ENCODE measurements at places on chromosomes 3 and 15. TPM values are rescaled to one million over a fixed set of nuclear protein-coding genes. Genes with fewer than 3 reads are reported as not detected.

GRCh38 chr15:72770673-72771328 is 12.8 kb downstream of the ADPGK start:
- DNase-seq = no peak

DNA sequence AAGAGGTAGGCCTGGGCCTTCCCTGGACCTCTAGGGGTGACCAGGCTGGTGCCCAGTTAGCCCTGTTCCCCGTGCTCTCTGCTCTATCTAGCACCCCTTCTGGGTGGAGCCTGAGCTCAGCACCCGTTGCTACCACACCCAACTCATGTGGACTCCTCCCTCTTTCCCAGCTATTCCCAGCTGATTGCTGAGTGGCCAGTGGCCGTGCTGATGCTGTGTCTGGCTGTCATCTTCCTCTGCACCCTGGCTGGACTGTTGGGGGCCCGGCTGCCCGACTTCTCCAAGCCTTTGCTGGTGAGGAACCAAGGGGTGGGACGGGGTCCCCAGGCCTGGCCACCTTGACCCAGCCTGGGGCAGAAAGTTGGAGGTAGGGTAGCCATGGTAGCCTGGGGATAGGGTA is 6.2 kb downstream of the DISP2 start:
- no peak for DNase-seq

GRCh38 chr3:107271787-107272387 is 105.4 kb upstream of the CCDC54 start:
- peak; percentile 57 for DNase-seq

GRCh38 chr3:24443476-24443875 is 51.2 kb downstream of the THRB start:
- no peak for DNase-seq

DNA sequence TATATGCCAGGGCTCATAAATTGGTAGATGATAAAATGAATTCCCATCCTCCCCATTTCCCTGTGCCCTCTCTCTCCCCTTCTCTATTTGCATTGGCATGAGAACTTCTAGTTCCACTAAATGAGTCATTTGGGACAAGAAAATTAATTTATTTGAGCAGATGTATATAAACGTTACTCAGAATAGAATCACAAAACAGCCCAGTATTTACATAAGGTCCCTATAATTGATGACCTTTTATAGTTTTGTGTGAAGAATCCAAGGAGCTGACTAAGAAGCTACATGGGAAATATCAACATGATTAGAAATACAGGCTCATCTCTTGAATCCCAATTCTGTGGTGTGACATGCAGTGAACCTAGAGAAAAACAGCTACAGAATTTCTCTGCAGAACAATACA is 617.7 kb upstream of the NR2F2 start:
- DNase-seq = no peak

DNA sequence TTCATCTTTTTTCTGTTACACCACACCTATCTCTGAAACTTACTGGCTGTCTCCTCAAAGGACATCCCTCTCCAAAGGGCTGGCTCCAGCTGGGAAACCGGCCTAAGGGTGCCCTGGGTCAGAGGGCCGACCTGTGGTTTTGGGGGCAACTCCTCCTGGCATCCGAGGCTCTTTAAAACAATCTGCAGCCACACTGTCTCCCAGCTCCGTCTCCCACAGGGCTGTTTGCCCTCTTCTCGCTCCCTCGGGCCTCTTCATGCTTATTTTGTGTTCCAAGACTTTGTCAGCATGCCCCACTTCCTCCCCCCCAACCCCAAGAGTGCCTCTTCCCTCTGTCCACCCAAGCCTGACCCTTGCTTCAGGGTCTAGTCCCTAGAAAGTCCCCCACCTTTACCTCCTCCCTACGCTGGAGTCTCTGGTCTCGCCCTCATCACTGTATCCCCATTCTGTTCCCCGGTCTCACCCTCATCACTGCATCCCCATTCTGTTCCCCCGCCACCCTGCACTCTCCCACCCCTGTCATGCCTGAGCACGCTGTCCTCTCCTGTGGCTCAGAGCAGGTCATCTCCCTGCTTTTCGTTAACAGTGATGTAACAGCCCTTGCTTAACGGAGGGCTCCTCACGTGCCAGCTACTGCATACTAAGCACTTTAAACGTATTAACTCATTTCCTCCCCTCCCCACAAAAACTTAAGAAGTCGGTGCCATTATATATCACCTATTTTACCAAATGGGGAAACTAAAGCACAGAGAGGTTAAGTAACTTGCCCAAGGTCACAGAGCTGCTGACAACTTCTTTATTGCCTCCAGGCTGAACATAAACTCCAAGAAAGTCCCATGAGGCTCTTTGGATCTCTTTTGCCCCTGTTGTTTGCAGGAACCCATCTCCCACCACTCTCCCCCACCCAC is 1.1 kb upstream of the CSK start:
- DNase-seq = peak; percentile 66

DNA sequence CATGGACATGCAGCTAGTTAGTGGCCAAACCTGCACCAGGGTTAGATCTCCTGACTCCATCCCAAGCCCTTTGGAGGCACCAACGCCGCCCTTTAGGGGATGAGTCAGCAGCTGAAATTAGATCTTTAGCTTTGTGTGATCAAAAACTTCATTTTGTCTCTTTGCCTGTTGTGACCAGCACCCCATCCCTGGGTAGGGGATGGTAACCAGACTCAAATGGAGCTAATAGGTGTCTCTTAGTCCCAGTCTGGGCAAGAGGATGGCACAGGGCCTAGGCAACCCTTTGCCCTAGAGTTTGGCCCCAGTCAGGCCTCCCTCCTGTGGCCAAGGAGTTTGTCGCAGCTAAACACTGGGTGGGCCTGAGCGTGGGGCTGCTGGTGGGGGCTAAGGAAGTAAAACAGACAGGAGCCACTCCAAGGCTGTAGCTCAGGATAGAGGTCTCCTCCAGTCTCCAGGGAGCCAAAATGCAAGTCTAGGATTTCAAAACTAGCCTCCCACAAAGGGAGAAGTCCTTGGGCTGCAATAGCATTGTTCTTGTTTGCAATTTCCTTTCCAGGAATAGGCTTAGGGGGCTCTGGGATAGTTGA is 105.1 kb downstream of the CPN2 start:
- no peak for DNase-seq

GRCh38 chr15:76342382-76343201 is 6.0 kb downstream of the ISL2 start:
- no peak for DNase-seq

DNA sequence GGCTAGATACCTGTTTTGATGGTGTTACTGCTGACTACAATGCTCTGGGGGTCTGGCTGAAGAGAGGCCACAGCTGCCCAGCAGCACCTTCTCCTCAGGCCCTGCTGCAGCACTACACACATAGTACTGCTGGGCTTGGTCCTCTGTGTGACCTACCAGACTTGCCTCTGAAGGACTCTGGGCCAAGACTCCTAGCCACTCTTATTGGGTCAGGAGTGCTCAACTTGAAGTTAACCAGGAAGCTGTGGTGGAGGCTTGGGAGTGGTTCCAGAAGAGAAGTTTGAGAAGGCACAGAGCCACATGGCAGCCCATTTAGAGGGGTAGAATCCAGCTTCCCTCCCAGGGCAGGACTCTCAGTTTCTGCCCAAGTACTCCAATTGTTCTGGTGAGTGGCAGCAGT is 16.6 kb downstream of the ELP6 start:
- DNase-seq = no peak

DNA sequence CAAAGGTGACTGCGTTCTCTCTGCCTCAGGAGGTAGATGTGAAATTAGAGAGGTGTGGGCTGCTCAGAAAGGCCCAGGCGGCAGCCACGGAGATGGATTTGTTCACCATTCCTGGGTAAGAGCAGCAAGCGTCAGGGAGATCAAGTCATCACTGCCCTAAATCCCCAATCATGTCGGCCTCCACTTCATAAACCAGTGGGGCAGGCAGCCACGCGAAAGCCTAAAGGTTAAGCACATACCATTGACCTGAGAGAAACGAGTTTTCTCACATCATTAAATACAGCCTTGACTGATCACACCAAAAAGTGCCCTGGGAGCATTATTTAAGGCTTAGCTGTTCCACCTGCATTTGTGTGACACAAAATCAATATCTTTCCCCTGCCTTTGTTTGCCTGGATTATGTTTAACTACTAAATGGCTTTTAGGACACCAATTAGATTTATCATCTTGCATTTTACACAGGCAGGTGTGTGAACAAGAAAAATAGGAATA is 50.7 kb upstream of the FOXB1 start:
- no peak for DNase-seq

- no peak for DNase-seq
Observed at GRCh38 chr3:133693821-133694220, 32.1 kb upstream of the TOPBP1 start.

DNA sequence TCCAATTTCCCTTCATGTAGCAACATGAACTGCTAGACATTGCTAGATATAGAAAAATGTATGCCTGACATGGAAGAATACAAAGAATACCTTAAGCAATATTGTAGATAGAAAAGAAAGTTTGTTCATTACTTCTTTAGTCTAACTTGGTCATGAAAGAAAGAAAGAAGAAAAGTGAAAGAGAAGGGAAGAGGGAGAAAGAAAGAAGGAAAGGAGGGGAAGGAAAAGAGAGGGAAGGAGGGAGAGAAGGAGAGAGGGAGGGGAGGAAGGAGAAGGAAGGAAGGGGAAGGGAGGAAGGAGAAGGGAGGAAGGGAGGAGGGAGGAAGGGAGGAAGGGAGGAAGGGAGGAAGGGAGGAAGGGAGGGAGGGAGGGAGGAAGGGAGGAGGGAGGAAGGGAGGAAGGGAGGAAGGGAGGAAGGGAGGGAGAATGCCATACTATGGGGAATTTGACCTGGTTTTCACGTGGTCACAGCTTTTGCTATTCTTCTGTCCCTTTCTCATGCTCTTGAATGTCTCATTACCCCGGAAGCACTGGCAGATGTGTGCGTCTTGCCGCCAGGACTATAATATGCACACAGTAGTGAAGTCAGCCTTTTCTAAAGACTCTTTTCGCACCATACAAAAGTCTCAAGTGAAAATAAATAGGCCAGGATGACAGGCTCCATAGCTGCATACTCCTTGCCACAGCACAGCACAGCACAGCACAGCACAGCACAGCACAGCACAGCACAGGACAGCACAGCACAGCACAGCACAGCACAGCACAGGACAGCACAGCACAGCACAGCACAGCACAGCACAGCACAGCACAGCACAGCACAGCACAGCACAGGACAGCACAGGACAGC is 78.2 kb downstream of the CHAC1 start:
- DNase-seq = no peak

GRCh38 chr3:195015021-195015420 is 255.9 kb downstream of the XXYLT1 start:
- peak; percentile 56 for DNase-seq

GRCh38 chr15:56176996-56177395 is 66.7 kb downstream of the RFX7 start:
- DNase-seq = no peak

GRCh38 chr15:63473999-63474809 is 30.2 kb upstream of the USP3 start:
- DNase-seq = peak; percentile 88

DNA sequence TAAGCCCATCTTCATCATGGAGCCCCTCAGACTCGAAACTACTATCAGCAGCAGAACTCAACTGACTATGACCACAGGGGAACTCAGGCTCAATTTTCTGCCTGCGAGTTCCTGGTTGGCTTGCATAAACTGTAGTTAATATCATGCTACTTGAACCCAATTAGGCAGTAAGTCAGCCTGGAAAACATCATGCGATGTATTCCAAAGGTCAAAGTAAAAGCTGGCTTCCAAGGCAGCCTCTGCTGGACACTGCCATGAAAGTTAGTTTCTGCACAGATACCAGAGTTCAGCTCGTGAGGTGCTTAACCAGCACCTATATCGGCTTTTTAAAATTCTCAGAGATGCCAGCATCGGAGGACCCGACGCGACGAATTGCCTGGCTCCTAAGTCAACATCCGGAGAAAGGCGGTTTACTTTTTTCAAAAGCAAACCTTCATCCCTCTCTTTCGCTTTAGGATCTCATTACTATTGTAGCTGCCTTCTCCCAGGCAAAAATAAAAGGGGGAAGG is 3.8 kb downstream of the ANP32A start:
- DNase-seq = peak; percentile 38

- no peak for DNase-seq
Observed at GRCh38 chr3:188697127-188697526, 474.6 kb upstream of the TPRG1 start.

DNA sequence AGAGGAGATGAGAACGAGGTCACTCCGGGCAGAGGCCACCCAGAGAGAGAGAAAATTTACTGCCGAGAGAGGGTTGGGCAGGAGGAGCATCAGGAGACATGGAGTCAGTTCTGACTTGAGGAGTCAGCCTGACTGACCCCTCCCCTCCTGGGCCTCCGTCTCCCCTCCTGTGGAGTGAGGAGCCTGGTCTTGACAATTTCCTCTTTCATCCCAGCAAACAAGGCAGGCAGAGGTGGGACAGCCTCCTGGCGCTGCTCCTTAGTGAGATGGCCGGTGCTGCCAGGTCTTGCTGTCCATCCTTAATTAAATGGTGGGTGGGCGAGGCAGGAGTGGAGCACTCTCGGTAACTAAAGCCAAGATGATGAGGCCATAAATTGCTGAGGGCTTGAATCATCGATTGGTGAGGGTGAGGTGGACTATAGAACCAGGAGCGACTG is 60.6 kb downstream of the CYP11A1 start:
- DNase-seq = no peak

GRCh38 chr3:117366574-117366973 is 657.0 kb downstream of the TUSC7 start:
- no peak for DNase-seq

DNA sequence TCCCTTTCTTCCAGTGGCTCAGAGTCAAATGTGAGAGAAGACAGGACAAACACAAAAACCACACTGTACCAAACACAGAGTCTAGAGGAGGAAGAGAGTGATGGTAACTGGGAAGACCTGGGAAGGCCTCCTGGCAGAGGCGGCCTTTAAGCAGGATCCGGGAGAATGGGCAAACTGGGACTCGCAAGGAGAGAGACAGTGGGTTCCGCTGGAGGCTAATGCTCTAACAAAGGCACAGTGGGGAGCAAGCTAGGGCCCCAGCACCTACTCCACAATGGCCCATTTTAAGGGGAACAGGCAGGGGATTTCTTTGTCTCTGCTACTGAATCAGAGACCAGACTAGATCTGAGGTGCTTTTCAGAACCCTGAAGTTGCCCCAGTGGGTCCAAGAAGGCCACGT is 81.4 kb upstream of the HES1 start:
- no peak for DNase-seq

DNA sequence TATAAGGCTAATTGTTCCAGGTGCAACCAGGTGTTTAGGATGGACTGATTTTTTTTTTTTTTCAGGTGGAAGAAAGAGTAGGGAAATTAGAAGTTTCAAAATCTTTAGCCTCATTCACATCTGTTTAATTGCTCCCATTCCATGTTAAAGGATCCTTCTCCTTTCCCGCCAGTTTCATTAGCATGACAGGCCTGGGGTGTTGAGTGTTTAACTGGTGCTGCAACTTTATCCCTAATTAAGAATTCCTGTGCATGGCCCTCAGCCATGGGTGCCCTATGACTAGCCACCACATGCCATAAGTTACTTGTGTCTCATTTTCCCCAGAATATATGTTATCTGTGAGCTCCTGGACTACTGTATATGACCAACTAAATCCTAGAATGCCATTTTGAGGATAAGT is 501.4 kb downstream of the NSUN3 start:
- DNase-seq = no peak

The ZNF620 gene
- total RNA-seq = 0.86 TPM

The TMEM207 gene
- not detected for total RNA-seq

The SAXO2 gene
- 1.6 TPM for total RNA-seq

The IL16 gene
- 0.32 TPM for total RNA-seq

The SOX14 gene
- not detected for total RNA-seq

The LTF gene
- total RNA-seq = not detected

The CYP8B1 gene
- not detected for total RNA-seq

The TRPM1 gene
- total RNA-seq = under 0.01 TPM

The GUCA1C gene
- total RNA-seq = not detected

The TMEM40 gene
- total RNA-seq = not detected

The CCR3 gene
- total RNA-seq = not detected

Measured in fibroblast of villous mesenchyme (primary cell).